ENCODE measurements at places on chromosomes 1 and 21. TPM values are rescaled to one million over a fixed set of nuclear protein-coding genes. Genes with fewer than 3 reads are reported as not detected.

Gene NID1
- polyA plus RNA-seq: 23.7 TPM

Gene DNALI1
- 2.1 TPM for polyA plus RNA-seq

Gene ZSCAN20
- 0.85 TPM for polyA plus RNA-seq

DNA sequence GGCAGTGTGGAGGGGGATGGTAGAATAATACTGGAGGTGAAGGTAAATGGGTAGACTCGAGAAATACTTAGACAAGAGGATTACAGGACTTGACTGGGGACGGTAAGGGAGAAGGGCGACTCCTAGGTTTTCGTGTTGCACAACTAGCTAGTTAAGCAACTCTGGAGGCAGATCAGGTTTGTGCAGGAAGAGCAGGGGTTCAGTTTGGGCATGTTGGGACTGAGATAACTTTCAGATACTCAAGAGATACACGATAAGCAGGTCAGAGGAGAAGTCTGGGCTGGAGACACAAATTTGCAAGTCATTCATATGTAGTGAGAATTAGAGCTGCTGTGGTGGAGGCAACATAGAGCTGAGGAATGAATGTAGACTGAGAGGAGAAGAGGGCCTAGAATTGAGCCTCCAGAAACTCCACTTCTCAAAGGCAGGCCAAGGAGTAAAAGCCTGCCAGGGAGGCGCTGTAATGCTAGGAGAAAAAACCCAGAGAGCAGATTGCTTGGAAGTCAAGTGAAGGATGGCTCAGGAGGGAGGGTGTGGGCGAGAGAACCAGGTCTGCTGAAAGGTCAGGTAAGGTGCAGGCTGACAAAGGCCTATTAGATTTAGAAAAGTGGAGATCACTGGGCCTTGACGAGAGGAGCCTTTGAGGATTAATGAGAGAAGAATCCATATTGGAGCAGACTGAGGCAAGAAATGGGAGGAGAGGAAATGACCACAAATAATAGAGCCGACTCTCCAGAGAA is 20.8 kb downstream of the MAB21L3 start:
- no peak for DNase-seq

DNA sequence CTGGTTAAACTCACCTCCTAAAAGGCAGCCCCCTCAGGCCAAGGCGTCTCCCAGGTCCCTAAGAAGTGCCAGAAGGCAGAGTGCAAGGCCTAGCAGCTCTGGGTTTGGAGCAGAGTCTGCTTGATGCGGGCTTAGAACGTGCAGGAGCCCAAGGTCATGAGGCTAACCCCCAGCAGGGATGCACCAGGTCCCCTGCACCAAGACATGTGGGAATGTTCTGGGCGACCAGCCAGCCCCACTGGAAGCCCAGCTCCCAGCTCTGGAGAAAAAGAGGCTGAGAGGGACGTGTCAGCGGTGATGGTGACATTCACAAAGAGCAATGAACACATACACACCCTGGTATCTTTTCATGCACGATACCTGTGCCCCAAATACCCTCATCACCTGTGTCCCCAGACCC is 5.1 kb downstream of the LRRN2 start:
- DNase-seq: no peak

GRCh38 chr1:80444171-80444570 is 1356.6 kb upstream of the ADGRL2 start:
- no peak for DNase-seq

All from psoas muscle (tissue), 8 donors.